Frontal cortex (tissue), 4 donors: ENCODE measurements at places on chromosomes 7 and 10. TPM values are rescaled to one million over a fixed set of nuclear protein-coding genes. Genes with fewer than 3 reads are reported as not detected.

The LIPJ gene
- total RNA-seq = 3.7 TPM

- no peak for DNase-seq
Observed at GRCh38 chr7:128053023-128053422, 21.8 kb upstream of the LRRC4 start.

- DNase-seq = no peak
Observed at GRCh38 chr7:30476459-30477145, 2.0 kb downstream of the NOD1 start.

GRCh38 chr7:47351233-47352154 is 230.4 kb downstream of the TNS3 start:
- DNase-seq = no peak

- DNase-seq = no peak
Observed at GRCh38 chr7:120064565-120064964, 208.4 kb upstream of the KCND2 start.

DNA sequence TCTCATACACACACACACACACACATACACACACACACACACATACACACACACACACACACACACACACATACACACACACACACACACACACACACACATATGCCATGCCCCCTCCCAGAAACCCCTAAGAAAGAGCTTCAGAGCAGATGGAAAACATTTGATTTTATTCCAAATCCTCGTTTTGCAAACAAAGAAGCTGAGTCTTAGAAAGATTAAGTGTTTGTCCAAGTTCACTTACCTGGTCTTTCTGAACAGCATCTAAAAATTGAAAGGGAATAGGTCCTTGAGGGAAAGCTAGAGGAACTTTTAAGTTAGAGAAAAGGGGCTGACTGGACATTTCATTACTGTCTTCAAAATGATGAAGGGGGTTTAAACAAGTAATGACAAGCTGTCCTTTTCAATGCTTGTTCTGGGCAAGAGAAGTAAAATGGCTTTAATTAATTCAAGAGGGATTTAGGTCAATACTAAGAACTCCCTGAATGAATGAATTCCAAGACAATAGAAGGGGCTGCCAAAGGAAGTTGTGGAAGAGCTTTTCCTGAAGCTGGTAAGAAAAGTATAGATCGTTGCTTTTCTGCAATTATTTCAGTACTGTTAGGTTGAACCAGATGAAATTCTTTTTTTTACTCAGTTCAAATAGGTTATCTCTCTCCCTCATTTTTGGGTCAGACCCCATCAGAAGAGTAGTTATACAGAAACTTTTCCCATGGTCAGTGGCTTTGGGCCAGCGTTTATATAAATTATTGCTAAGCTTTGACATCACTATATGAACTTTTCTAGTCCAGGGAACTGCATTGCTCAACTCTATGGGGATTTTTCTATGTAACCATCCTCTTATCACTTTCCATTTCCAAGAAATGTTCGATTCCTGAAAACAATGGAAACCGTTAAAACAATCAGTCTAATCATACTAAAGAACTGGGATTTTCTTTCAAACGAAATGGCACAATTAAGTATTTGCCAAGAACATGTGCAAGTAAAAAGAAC is 261.4 kb downstream of the MTERF1 start:
- DNase-seq = no peak

GRCh38 chr7:132488634-132489302 is 87.5 kb downstream of the PLXNA4 start:
- no peak for DNase-seq

DNA sequence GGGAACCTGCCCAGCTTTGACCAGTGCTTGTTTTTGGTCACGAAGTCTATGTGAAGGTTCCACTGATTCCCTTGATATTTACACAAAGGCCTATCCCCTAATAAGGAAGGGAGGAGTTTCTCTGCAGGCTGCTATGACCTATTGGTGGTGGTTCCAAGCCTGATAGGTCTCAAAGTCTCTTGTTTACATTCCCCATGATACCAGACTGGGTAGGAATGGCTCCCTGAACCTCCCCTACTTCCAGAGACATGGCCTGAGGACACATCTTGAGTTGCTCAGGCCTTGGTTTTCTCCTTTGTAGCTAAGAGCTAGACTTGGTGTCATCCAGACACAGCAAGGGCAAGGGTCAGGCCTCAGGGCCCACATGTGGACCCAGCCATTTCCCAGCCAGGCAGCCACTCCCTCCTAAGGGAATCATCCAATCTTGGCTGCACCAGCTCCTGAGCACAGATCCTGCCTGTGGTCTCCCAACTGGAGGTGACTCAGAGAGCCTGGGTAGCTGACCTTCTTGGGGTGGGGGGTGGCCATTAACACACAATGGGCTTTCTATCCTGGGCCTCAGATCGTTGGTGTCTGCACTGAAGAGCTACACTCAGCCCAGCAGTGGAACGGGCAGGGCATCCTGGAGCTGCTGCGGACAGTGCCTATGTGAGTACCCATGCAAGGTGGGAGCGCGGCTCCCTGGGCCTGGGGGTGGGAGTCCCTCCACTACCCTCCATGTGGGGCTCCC is 51.0 kb upstream of the TRIM8 start:
- DNase-seq = no peak

The ATAD1 gene
- 85.6 TPM for total RNA-seq

The LRRC72 gene
- not detected for total RNA-seq

The TAS2R39 gene
- not detected for total RNA-seq

- DNase-seq = no peak
Observed at GRCh38 chr10:93838278-93838677, 55.5 kb upstream of the SLC35G1 start.
